ENCODE measurements at places on chromosomes 3 and 15.

DNA sequence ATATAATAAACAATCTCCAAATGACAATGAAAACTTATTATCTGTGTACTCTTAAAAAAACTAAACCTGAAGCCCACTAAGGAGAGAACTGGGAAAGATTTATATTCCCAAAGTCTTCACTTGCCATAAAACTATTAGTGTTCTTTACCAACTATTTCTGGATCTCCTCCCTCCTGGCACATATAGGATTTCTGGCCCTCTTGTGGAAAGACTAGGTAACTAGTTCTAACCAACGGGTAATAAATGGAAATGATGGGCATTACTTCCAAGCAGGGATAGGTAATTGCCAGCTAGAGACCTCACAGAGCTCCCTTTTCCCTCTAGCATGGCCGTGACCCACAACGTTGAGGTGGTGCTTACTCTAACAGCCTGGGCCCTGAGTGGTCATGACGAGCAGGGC, 110.1 kb downstream of the DNAH12 start:
- DNase-seq, result no peak

GRCh38 chr3:54294214-54294613, 171.9 kb downstream of the CACNA2D3 start:
- no peak for DNase-seq

GRCh38 chr3:174440253-174440701, 418.9 kb upstream of the NAALADL2 start:
- DNase-seq, result no peak

GRCh38 chr15:98650417-98651035, 2.2 kb downstream of the IGF1R start:
- DNase-seq, result no peak

DNA sequence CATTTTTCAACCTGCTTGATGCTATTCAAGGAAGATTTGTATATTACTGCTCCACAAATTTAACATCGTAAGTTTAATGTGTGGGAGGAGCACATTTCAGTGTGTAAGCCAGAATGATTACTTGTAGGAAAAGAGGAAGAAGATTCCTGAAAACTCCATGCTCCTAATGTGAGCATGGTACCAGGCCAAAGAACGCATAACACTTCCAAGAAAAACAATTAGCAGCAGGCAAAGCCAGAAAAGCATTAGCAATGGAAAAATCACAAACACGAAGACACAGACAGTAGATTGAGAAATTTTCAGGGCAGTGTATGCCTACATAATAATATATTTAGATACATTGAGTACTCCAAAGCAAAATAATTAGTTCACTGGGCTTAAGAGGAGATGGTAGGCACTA, 96.6 kb upstream of the CBLB start:
- DNase-seq, result no peak

GRCh38 chr3:99545941-99546580, 92.3 kb upstream of the COL8A1 start:
- DNase-seq, result no peak

DNA sequence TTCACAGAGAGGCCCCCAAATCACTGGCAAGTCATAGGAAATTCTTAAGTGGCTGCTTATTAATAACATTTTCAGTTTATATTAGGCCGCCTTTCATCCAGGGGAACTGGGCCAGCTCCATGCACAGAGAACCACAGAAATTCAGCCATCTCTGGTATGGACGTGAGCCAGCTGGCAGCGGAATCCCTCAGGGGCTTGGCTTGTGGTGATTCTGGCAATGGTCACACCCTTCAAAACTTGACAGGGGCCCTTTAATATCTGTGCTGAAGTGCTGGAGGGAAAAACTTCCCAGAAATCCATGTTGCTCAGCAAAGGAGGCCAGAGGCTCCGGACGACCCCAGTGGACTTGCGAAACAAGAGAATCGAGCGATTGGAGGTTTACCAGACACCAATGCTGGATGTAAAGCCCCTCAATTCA, 11.3 kb downstream of the PRICKLE2 start:
- no peak for DNase-seq

GRCh38 chr3:29466442-29466841, 185.6 kb downstream of the RBMS3 start:
- no peak for DNase-seq

- no peak for DNase-seq
Measured at GRCh38 chr15:63276342-63277037, 915 bp upstream of the APH1B start.

GRCh38 chr15:33360886-33361285, 50.1 kb downstream of the RYR3 start:
- DNase-seq, result no peak

DNA sequence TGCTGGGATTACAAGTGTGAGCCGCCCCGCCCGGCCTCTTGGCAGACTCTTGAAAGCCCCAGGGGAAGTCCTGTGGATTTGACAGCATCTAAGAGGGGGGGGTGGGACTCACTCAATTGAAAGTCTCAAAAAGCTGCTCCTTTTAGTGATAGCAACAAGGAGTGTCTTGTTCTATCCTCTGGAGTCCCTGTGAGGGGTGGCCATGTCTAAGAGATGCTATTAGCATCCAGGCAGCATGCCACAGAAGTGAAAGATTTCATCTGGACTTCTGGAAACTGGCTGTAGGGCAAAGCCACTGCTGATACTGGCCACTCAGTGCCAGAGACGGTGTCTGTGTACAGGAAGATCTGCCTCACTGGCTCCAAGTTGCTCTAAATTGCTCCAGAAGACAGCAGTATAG, 74.0 kb downstream of the DHX36 start:
- DNase-seq, result no peak

All from GDM1 (cell line).